ENCODE measurements at places on chromosomes 3 and 15.

- no peak for DNase-seq
Measured at GRCh38 chr15:38004218-38004861, 69.9 kb downstream of the TMCO5A start.

GRCh38 chr3:126442094-126442855, 33.4 kb downstream of the ZXDC start:
- DNase-seq: no peak

DNA sequence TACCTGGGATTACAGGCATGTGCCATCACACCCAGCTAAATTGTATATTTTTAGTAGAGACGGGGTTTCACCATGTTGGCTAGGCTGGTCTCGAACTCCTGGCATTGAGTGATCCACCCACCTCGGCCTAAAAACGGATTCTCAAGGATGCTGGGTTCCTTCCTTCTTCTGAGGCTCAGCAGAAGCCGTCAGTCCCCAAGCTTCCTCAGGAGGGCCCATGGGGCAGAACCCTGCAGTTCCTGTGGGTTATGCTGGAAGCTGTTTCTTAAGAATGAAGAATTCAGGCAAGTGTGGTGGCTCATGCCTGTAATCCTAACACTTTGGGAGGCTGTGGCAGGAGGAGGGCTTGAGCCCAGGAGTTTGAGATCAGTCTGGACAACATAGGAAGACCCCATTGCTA, 29.0 kb upstream of the ZNF710 start:
- no peak for DNase-seq

DNA sequence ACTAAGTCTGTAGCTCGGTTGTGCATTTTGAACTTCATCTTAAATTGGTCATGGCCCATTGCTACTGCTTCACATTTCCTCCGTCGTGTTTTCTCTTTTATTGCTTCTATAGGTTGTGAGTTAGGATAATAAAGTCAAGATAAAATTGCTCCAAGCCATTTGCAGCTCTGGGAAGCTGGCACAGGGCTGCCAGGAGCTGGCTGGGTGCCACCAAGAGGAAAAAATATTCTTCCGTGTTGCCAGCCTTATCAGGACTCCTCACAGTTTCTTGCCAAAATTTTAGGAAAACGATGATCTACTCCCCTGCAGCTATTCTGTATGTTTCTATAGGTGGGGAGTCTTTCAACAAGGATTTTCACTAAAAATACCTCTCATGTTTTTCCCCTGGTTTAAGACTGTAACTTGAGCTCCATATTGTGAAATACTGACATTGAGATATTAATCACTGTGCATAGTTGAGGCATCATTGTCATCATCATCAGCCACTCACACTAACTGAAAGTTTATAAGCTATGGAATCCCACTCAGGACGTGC, 55.4 kb upstream of the PIAS1 start:
- no peak for DNase-seq

- DNase-seq: no peak
Measured at GRCh38 chr15:52733088-52733487, 53.9 kb upstream of the ATOSA start.

GRCh38 chr3:185789891-185790830, 34.7 kb downstream of the IGF2BP2 start:
- DNase-seq: no peak

DNA sequence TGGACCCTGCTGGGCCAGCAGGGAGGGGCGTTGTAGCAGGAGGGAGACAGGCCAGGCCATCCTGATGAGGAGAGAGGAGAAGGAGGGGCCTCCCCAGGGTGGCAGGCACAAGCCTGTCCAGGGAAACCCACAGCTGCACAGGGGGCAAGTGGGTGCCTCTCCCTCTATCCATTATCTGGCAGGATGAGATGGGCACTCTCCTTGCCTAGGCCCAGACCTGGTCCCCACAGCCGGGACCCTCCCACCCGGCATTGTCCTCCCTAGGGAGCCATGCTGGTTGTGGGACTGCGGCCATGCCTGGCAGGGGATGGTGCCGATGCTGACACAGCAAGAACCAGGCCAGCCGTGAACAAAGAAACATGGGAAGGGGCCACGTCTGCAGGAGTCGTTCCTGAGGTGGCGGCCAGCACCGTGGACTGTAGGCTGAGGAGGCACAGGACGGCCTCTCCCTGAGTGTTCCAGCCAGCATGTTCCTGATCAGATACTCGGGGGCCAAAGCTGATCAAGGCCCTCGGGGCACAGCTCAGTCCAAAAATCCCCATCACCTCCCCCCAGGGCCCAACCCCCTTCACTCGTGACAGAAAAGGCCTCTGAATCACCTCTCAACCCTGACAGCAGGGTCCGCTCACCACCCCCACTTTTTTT, 19.2 kb upstream of the CYP11A1 start:
- peak; percentile 51 for DNase-seq

GRCh38 chr15:62983956-62984355, 58.6 kb upstream of the TPM1 start:
- DNase-seq: no peak

DNA sequence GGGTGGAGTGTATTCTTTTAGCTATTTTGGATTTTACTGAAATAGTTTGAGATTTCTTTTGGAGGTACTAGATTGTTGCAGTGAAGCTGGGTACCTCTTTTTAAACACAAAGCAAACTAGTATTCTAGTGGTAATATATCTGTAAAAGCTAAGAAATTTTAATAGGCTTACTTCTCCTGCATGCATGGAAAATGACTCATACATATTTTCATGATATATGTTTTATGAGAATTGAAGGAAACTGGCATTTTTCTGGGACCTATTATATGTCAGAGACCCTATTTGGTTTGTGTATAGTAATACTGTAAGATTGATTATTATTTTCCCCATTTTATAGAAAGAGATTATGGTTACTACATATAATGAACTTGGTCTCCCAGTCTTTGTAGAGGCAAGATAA, 851.0 kb downstream of the DIPK2A start:
- no peak for DNase-seq

GRCh38 chr3:151800431-151800830, 13.5 kb upstream of the AADAC start:
- no peak for DNase-seq

GRCh38 chr3:70358978-70359580, 46.6 kb upstream of the MDFIC2 start:
- DNase-seq: peak; percentile 47

- DNase-seq: no peak
Measured at GRCh38 chr3:127139601-127140500, 53.1 kb upstream of the PRR23E start.

DNA sequence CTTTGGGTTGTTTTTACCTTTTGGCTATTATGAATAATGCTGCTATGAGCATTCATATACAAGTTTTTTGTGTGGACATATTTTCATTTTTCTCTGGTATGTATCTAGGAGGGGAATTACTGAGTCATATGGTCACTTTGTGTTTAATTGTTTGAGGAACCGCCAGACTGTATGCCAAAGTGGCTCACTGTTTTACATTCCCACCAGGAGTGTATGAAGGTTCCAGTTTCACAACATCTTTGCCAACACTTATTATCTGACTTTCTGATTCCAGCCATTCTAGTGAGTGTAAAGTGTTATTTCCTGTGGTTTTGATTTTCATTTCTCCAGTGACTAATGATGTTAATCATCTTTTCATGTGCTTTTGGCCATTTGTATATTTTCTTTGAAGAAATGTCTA, 51.8 kb downstream of the CMTM7 start:
- DNase-seq: no peak

DNA sequence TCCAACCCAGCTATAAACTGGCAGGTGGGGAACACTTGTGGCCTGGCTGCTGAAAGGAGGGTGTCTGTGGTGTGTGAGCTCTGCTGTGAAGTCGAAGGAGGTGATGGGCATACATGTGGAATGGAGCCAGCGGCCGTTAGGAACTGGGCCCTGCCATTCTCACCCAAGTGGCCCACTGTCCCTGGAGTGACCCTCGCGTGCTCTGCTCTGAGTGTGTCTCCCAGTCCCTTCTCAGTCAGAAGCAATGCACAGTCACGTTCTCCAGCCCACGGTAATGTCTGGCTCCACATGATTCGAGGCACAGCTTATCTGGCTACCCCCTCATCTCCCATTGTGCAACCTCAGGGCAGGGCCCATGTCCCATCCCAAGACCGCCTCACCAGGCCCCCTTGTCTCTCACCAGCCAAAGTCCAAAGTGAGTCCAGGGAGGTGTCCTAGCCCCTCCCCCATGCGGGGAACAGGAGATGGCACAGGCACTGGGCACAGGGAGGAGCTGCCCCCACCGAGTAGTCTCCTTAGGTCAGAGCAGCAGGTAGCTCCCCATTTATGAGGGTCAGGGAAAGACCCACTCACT, 62.9 kb downstream of the ZNF445 start:
- DNase-seq: no peak

- peak; percentile 36 for DNase-seq
Measured at GRCh38 chr3:137647179-137647578, 116.9 kb upstream of the SOX14 start.

GRCh38 chr15:73318463-73319351, 50.1 kb downstream of the HCN4 start:
- DNase-seq: peak; percentile 85

- no peak for DNase-seq
Measured at GRCh38 chr3:155244216-155244615, 49.3 kb downstream of the STRIT1 start.

- no peak for DNase-seq
Measured at GRCh38 chr3:104805042-104805441, 561.7 kb upstream of the ALCAM start.

DNA sequence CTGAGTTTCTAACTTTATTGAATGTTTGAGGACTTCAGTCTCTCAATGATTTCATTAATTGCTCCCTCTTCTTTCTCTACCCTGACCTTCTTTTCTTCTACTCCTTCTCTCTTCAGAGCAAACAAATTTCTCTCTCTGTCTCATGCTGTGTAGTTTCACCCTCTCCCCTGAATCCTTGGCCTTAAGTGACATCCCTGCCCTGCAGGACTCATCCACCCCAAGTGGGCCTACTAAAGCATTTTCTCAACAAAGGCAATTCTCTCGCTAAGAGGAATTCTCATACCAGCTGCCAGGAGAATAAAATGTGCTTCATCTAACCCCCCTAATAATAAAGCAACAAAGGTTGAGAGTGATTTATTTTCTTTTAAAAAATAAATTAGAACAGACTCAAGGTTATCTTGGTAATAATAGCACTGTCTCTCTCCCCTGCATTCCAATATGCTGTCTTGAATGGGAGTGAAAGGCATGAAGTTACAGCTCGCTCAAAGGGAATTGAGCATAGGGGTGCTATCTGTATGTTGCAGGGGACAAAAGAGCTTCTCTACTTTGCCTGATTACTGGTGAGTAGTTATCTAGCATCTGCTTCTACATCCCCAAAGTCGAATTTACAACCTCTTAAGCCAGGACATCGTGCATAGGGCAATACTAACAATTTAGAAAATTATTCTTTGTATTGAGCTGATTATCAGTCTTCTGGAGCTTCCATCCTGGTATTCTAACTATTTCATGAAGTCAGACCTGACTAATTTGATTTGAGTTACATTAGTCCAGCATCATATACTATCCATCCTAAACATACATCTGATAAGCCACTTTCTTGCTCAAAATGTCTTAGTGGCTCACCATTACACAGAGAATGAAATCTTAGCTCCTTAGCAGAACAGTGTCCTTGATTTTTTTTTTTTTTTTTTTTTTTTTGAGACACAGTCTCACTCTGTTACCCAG, 76.9 kb upstream of the DNAJC19 start:
- no peak for DNase-seq

DNA sequence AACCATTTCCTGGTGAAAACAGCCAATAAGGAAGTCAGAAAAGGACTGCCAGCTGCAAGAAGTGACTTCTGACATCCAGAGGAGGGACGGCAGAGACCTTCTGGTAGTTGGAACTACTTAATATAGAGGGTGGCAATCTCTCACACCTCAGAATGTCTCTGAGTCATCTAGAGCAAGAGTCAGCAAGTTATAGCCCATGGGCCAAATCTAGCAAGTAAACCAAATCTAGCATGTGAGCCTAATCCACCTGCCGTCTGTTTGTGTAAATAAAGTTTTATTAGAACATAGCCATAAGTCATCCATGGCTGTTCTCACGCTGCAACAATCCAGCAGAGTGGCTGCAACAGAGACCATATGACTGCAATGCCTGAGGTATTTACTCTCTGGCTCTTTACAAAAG, 160.5 kb upstream of the NR2E3 start:
- no peak for DNase-seq

- DNase-seq: no peak
Measured at GRCh38 chr3:139136469-139137202, 91.9 kb upstream of the PRR23C start.

DNA sequence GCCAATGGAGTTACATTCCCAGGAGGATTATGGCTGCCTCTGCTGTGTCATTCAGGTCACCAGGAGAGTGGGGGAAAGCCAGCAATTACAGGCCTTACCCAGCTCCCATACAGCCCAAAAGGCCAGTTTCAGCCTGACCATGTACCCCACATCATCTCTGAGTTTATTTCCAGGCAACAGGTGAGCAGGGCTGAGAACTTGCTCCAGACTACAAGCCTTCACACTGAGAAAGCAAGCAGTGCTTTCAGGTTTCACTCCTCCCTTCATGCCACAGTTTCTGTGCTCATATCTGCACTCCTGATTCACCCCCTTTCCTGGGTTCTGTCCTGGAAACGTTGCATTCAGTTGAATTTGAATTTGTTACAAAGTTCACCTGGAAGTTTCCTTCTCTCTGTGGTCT, 68.1 kb upstream of the ABI3BP start:
- no peak for DNase-seq

DNA sequence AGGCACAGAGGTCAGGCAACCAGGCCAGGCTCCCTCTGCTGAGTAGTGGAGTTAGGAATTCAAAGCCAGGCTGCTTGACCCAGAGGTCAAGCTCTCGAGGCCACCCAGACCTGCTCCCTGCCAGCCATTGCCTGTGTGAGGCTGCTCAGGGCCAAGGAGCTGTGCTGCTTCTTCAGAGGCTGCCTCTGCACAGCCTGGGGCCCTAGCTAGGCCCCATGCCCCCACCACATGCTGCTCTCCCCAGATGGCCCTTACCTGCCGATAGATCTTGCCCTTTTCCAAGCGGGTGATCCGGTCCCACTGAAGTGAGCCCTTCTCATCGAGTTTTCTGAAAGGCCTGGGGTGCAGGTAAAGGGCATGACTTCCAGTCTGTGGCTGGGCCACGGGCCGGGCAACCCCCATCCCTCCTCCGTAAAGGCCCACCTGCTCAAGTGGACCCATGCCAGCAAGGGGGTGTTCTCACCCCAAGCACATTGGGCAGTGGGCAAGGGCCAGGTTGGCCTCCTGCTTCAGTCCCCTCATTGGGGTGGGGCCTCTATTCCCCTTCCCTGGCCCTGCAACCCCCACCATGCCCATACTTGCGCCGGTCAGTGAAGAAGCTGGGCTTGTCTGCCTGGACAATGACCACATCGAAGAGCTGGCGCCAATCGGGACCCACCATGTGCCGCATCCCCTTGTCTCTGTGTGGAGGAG, 6.5 kb downstream of the NT5DC2 start:
- no peak for DNase-seq

- no peak for DNase-seq
Measured at GRCh38 chr3:17143893-17144664, 259.3 kb downstream of the PLCL2 start.

DNA sequence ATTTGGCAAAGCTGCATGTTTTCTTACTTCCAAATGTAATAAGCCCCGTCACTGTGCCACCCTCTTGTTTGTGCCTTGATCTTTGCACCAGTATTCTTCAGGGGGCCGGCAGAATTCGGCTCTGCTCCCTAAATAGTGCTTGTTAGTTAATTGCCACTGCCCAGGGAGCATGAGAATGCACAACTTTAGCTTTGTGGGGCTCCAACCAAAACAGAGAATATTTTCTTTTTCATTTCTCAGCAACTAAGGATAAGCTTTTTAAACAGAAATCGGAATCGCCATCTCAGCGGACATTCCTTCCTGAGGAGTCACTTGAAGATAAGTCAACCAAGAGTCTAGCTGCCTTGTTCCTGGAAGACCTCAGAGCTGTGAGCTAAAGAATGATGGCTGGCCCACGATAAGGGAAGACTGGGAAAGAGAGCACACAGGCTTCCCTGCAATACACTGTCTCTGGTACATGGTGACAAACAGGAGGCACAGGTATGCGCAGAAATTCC, 106.0 kb downstream of the LRIG1 start:
- no peak for DNase-seq

Measured in retina (tissue), 1 donor.